Cardiac septum (tissue), 1 donor: ENCODE measurements at places on chromosomes 6 and 20. TPM values are rescaled to one million over a fixed set of nuclear protein-coding genes. Genes with fewer than 3 reads are reported as not detected.

DNA sequence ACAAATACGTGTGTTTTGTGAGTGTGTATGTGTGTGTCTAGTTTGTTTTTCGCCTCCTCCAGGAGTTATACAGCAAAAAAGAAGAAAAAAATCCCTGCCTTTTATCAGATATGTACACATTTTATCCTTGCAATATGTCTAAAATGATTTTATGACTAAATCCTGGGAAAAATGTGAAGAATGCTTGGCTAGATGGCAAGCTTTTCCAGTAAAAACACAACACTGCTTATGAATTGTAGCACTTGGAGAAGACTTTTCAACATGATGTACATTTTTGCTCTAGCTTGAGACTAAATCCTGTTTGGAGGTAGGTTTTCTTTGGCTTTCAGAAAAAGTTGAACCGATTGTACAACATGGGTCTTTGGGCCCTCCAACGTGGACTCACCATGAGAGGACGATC is 160.2 kb downstream of the GMPR start:
- DNase-seq: no peak

GRCh38 chr6:118598324-118598723 is 50.2 kb downstream of the PLN start:
- no peak for DNase-seq

Gene PNLDC1
- not detected for total RNA-seq

DNA sequence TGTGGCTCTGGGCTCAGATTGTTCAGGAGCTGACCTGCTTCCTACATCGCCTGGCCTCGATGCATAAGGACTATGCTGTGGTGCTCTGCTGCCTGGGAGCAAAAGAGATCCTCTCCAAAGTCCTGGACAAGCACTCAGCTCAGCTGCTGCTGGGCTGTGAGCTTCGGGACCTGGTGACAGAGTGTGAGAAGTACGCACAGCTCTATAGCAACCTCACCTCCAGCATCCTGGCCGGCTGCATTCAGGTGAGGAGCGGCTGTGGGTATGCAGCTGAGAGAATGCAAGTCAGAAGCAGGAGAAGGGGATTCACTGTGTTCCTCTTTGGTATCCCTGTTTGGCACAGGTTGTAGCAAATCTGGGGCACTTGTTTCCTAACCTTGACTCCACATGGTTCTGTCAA is 17.9 kb downstream of the CUL9 start:
- no peak for DNase-seq

DNA sequence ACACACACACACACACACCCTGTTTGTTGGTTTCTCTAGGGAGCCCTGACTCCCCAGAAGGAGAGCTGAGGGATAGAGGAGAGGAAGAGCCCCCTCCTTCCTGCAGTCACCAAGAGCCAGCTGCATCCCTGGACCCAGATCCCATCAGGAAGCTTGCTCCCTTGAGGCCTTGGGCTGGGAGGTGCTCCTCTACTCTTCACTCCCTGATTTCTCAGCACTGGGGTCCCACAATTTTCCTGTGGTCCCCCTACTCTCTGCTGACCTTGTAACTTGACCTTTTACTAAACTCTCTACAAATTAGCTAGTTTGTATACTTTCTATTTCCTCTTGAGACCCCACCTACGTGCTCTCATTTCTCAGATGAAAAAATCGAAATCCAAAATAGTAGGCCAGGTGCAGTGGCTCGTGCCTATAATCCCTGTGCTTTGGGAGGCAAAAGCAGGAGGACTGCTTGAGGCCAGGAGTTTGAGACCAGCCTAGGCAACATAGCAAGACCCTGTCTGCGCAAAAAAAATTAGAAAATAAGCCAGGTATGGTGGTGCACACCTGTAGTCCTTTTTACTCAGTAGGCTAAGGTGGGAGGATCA is 5.0 kb upstream of the OCSTAMP start:
- DNase-seq: no peak

DNA sequence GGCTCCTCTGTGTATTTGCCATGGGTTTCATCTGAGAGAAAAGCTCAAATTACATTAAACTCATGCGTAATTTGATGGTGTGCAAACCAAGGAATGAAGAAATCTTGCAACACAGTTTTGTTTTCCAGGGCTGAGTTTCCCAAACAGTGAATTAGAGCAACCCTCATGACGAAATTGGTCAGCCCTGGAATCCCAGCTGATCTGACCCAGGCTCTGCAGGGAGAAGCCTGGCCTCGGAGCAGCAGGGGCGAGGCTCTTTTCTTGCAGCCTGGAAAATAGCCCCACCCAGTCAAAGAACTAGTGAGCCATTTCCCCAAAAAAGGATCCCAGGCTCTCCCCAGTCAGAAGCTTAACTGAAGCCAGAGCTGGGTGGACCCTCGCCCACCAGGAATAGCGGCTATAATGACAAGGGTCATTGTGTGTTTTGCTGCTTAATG is 107.3 kb upstream of the SNX9 start:
- peak; percentile 74 for DNase-seq

Gene LHFPL5
- not detected for total RNA-seq

GRCh38 chr6:147279427-147279826 is 75.2 kb downstream of the STXBP5 start:
- DNase-seq: no peak

Gene SEL1L2
- total RNA-seq: 1.4 TPM

DNA sequence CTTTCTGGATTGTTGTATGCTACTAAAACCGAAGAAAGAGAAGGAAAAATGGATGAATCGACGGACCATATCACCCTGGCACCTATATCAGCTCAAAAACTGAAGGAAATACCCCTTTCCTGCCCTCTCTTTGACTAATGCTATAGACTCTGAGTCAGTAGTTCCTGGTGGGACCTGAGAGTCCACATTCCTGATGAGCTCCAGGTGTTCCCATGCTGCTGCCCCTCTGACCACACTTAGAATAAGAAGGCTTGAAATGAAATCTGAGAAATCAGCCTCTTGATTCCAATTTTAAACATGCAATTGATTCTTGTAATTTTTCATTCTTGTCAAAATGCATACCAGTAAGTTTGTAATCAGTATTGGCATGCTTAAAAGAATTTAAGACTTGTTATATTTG is 75.2 kb downstream of the PRL start:
- no peak for DNase-seq

DNA sequence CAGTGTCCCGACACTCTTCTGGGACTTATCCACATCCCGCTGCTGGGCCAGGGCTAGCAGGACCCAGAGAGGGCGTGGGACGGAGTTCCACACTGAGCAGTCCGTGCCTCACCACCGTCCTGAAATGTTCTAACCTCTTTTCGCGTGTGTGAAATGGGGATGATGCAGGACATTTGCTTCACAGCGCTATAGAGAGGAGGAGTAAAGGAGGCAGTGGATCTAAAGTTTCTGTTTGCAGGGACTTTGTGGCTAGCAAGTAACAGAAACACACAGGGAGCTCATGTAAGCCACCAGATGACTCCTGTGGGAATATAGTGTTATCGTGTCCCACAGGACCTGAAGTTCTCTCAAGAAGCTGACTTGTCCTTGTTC is 634 bp downstream of the ITPA start:
- DNase-seq: no peak

DNA sequence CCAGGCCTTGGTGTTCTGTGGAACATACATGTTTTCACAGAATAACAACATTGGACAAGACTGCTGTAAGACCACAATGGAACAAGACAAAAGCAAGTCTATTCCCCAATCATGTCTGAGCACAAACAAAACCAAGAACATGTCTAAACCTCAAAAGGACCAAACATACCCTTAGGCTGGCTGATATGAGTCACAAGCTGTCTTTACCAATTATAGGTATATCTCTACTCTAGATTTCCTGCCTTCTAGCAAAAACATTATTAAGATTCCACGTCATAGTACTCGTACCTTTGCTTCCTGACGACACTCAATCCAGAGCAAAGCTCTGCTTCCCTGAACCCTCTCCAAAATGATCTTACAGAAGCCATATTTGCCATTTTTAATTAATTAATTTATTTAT is 15.4 kb upstream of the L3MBTL1 start:
- DNase-seq: no peak

DNA sequence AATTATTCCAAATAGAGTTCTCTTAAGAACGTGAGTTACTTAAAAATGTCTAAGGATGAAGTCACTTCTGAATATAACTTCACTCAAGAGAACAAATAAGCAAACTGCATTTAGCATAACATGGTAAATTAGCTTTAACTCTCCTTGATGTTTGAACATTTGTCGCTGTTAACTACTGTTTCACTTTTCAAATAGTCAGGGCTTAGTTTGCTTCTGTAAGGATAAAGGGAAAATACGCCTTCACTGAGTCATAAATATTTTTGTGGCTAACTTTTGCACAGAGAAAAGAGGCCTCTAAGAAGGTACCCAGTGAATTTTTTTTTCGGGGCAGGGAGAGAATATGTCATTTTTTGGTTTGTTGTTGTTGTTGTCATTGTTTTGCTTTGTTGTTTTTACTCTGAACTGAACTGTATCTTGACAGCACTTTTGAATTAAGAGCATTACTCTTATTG is 8.1 kb downstream of the PTPN1 start:
- DNase-seq: no peak

- no peak for DNase-seq
Observed at GRCh38 chr6:157128235-157128775, 195.0 kb downstream of the TMEM242 start.

DNA sequence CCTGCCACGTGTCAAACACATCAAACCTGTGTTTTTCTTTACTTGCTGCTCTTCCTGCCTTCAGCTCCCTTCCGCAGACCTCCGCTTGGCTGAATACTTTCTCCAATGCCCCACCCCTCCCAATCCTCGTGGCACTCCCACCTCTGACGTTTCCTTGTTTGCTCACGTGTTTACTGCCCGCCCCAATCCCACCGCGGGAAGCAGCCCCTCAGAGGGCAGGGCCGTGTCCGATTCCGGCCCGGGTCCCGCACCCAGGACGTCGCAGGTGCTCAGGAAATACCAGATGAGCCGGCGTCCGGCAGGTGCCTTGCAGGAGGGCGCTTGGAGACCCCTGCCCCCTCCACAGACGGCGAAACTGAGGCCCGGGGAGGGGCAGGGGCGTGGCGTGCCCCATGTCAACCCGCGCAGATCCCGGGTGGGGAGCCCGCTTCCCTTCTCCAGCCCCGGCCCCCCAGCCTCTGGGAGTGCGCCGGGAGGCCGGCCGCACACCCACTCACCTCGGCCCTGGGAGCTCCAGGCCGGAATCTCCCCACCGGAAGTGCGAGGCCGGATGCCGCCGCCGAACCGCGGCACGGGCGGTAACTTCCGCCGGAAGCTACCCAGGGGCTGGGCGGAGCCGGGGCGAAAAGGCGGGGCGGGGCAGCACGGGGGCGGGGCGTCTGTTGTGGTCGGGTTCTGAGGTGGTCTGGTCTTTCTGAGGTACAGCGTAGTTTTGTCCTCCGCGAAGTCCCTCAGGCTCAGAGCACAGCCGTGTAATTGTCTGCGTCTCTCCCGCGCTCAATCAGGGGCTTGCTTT is 42.3 kb downstream of the ELMO2 start:
- DNase-seq: peak; percentile 93

Gene ADISSP
- 9.9 TPM for total RNA-seq

- no peak for DNase-seq
Observed at GRCh38 chr6:125733516-125734300, 15.7 kb upstream of the HEY2 start.

DNA sequence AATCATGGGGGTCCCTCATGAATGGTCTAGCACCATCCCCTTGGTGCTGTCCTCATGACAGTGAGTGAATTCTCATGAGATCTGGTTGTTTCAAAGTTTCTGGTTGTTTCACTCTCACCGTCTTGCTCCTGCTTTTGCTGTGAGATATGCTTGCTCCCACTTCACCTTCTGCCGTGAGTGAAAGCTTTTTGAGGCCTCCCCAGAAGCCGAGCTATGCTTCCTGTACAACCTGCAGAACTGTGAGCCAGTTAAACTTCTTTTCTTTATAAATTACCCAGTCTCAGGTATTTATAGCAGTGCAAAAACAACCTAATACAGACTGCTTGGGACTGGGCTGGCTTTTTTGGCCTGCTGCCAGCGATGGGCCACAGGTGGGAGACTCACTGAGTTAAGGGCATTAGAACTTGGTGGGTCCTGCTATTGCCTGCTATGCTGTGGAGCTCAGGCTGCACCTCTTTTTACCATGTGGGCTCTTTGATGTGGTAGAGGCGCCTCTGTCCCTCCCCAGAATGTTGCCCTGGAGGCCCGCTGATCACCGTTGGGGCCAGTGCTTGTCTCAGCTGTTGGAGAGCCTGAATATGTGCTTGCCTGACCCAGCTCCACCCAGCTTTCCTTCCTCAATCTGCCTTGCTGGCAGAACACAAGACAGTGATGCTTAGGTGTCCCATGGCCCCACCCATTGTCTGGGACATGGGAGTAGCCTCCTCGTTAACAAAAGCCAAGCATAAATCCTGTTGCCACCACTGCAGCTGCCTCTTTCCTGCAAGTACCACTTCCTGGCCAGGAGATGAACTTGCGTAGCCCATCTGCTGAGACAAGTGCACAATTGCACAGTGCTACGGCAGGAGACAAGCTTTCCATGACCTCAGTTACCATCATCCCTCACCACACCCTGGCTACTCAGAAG is 47.1 kb downstream of the IGF2R start:
- no peak for DNase-seq

- no peak for DNase-seq
Observed at GRCh38 chr20:17904027-17904426, 64.6 kb downstream of the SNX5 start.

Gene EDN3
- not detected for total RNA-seq

DNA sequence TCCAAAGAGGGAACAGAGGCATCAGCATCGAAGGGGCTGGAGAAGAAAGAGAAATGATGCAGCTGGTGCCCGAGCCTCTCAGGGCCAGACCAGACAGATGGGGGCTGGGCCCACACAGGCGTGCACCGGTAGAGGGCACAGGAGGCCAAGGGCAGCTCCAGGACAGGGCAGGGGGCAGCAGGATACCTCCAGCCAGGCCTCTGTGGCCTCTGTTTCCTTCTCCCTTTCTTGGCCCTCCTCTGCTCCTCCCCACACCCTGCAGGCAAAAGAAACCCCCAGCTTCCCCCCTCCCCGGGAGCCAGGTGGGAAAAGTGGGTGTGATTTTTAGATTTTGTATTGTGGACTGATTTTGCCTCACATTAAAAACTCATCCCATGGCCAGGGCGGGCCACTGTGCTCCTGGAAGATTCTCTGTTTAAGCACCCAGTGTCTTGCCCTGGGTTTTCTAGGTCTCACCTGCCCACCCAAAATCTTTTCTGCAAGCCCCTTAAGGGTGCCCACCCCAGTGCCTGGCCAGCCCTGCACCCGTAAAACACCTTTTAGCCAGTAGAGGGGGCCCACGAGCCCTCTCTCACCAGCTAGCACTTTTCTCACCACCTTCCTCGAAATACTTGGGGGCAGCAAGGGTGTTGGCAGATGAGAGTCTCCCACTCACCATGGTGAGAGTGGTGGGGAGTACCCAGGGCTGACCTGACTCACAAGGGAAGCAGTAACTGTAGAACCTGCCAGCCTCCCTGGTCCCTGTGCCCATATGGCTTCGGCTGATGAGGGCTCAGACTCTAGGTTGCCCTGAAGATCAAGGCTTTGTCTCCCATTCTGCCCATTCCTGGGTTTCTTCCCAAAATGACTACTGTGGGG is 35.7 kb upstream of the ID1 start:
- no peak for DNase-seq
